ENCODE measurements at places on chromosomes 4 and X. TPM values are rescaled to one million over a fixed set of nuclear protein-coding genes. Genes with fewer than 3 reads are reported as not detected.

The CRMP1 gene
- total RNA-seq, result 0.62 TPM

The ANKRD50 gene
- 29.0 TPM for total RNA-seq

The CT45A3 gene
- not detected for total RNA-seq

The RASGEF1B gene
- total RNA-seq, result 1.1 TPM

The HEPH gene
- total RNA-seq, result 19.0 TPM

The KLHL34 gene
- under 0.01 TPM for total RNA-seq

The IL2 gene
- not detected for total RNA-seq

The HHIP gene
- total RNA-seq, result 1.4 TPM

The SLIT2 gene
- total RNA-seq, result 97.5 TPM

The TBC1D9 gene
- 50.1 TPM for total RNA-seq

The CPZ gene
- 0.66 TPM for total RNA-seq

The PRPS1 gene
- total RNA-seq, result 28.4 TPM

The TFDP3 gene
- not detected for total RNA-seq

The RTL3 gene
- total RNA-seq, result not detected

The MCF2 gene
- not detected for total RNA-seq

The TMSB15C gene
- total RNA-seq, result 6.2 TPM

The DACH2 gene
- not detected for total RNA-seq

The ERVMER34-1 gene
- total RNA-seq, result under 0.01 TPM

The CACNA1F gene
- total RNA-seq, result not detected

The EMCN gene
- 0.12 TPM for total RNA-seq

The BMP15 gene
- not detected for total RNA-seq

The DGKK gene
- total RNA-seq, result not detected

The L1CAM gene
- total RNA-seq, result 2.7 TPM

The PPP2R3B gene
- total RNA-seq, result 25.2 TPM

The GRPR gene
- total RNA-seq, result not detected

The SLC10A4 gene
- total RNA-seq, result 0.25 TPM

The LINC00632 gene
- 9.8 TPM for total RNA-seq

The HNRNPD gene
- 45.3 TPM for total RNA-seq

The LANCL3 gene
- 0.12 TPM for total RNA-seq

The UTP3 gene
- total RNA-seq, result 27.7 TPM

The GRIA3 gene
- total RNA-seq, result 15.0 TPM

Data from uterine smooth muscle cell (primary cell).